ENCODE measurements at places on chromosomes 2 and 18.

GRCh38 chr2:111912547-111912946 lies 14.1 kb downstream of the MERTK start:
- DNase-seq: no peak

DNA sequence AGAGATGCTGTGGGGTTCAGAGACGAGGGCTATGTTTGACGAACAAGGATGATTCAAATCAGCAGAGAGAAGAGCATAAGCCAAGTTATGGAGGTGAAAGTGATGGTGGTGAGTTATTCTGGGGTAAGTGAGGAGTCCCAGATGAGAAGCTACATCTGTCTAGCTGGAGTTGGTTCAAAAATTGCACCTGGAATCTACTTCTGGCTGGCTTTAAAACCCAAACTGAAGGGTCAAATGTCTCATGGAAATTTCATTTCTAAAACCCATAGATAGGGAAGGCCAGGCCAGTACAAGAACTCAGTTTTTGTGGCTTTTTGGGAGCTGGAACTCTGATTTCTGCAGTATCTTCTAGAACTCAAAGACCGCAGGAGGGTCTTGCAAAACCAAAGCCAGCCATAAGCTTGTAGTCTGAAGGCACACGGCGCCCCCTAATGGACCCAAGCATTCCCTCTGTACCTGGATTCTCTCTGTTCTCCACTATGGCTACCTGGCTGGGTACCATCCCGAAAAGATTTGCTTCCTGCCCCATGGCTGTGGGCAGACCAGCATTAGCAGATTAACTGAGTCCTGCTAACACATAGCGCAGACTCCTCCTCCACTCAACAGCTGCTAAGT lies 229.1 kb upstream of the SLC14A2 start:
- no peak for DNase-seq

- no peak for DNase-seq
These were observed 613.3 kb downstream of the TSN start for GRCh38 chr2:122368576-122369243.

- no peak for DNase-seq
These were observed 205.8 kb upstream of the SALL3 start for GRCh38 chr18:78773819-78774218.

DNA sequence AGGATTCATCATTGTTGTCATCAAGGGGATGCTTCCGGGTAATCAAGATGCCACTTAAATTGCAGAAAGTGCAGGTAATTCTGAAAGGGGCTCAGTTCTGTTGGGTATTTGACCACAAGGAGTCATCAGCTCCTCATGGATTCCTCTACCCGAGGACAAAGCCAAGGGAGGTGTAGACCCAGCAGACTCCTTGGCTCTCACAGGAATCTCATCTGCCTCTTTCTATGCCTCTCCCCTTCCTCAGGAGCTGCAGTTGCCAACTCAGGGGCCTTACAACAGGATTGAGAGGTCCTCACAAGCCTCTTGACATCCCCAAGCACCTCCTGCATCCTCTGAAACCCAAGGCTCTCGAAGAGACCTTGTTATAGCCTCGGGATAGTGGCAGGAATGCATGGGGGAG lies 44.0 kb downstream of the ITGB6 start:
- no peak for DNase-seq

DNA sequence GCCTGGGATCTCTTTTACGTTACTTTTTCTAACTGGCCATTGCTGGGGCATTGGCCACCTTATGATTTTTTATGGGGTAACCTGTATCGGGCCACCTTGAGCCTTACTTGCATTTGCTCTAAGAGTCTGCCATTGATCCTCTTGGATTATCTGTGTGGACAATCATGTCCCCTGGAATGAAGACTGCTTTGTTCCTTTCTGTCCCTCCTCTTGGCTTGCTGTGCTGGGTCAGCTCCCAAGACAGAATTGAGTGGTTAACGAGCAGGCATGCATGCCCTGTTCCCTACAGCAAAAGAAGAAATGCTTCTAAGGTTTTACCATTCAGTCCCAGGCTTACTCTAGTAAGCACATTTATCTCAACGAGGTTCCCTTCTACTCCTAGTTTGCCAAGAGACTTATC lies 46.3 kb downstream of the MAL start:
- no peak for DNase-seq

DNA sequence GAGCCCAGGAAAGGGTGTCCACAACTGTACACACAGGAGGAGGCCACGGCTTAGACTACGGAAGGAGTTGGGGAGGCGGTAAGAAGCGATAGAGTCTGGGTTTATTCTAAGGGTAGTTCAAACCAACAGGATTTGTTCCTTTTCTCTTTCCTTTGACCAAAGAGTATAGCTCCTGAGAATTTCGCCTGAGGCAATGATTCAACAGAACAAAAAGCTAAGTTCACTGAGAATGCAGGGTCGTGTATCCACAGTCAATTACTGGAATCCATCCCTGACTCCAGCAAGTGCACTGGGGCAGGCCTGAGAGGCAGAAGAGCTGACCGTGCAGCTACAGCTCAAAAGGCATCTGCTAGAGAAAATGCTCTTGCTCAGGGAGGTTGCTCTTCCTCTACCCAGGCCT lies 140.9 kb downstream of the TFCP2L1 start:
- no peak for DNase-seq
